ENCODE measurements at places on chromosomes 2 and 18.

DNA sequence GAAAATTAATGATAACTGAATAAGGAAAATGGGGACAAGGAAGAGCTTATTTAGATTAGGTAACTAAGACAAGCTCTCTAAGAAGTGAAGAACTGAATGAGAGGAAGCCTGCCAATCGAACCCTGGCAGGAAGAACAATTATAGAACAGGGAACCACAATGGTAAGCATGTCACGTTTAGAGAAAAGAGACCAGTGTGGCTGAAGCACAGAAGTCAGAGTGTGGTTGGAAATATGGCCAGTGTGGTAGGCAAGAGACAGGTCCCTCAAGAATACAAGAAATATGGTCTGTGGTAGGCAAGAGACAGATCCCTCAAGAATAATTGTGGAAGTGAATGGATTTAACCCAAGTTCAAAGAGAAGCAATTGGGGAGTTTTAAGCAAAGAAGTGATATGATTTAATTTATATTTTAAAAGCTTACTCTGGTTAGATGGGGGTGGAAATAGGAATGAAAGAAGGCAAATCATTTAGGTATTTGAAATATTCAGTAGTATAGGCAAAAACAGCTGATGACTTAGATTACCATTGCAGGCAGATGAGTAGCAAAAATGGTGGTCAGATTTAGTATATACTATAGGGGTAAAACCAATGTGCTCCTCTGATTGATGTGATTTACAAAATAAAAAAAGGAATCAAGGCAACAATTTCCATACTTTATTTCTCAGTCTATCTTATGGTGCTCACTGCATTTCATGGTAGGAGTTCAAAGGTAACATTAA lies 38.8 kb upstream of the ERMN start:
- DNase-seq, result no peak

- DNase-seq, result no peak
Observed at GRCh38 chr2:21037671-21038108, 6.2 kb downstream of the APOB start.

DNA sequence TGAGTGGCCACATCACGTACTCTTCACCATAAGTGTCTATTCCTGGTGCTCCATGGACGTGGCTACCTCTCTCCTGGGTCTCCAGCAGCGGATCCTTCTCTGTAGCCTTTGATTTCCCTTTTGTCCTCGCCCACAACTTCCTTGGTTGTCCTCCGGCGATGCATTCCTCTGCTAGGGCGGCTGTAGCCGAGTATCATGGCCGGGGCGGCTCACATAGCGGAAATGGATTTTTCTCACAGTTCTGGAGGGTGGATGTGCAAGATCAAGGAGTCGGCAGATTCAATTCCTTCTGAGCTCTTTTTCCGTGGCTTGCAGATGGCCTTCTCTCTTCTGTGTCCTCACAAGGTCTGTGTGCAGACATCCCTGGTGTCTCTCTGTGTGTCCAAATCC lies 35.7 kb downstream of the ACKR3 start:
- DNase-seq, result no peak

- DNase-seq, result no peak
Observed at GRCh38 chr2:191128172-191128910, 22.5 kb downstream of the STAT4 start.

DNA sequence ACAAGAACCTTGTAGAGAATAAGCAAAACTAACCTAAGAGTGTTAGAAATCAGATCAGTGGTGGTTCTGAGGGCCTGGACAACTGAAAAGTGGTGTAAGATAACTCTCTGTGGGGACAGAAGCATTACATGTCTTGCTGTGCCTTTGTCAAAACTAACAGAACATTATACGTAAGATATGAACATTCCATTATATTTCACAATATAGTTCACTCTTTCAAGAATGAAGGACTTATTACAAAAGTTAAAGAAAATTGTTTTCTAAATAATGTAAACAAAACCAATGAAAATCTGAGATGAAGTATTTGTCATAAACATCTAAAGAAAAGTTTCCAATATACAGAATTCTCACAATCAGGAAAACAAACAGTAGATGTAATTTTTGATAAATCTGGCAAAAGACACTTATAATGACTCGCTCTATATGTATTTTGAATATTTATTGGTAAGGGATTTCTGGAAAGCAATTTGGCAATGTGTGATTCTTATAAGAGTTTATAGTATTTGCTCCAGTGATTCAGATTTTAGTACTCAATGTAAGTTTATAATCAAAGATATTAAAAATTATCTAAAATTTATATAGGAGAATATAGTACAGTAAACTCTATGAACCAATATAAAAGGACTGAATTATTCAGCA lies 258.4 kb downstream of the CD226 start:
- DNase-seq, result no peak

- no peak for DNase-seq
Observed at GRCh38 chr2:134706587-134707329, 12.0 kb downstream of the TMEM163 start.

DNA sequence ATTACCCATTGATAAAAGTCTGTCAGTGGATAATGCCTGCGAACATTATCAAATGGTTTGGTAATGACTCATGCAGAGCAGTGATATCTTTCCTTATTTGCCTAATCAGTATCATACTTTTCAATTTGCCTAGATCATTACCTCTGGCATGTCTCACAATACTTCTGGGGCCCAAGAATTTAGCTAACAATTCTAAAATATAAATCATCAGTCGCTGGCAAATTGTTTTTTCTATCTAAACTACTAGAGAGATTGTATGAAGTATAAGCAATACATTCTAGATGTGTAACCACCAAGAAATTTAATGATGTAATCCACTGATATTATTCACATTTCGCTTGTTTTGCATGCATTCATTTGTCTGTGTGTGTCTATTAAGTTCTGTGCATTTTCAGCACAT lies 191.2 kb upstream of the CDH19 start:
- DNase-seq, result no peak

- DNase-seq, result no peak
Observed at GRCh38 chr2:224731665-224732064, 15.5 kb upstream of the CCDC195 start.

DNA sequence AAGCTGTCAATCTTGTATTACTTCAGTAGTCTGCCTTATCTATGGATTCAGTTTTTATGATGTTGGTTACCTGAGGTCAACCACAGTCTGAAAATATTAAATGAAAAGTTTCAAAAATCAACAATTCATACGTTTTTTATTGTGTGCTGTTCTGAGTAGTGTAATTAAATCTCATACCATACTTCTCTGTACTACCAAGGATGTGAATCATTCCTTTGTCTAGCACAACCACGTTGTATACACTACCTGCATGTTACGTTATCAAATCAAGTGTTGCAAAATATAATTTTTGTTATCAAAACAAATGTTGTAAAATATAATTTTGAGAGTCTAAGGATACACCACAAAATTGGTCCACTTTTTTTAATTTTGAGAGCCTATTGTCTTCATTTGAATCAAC lies 590.2 kb upstream of the SETBP1 start:
- DNase-seq, result no peak

GRCh38 chr18:38948436-38948835 lies 1382.8 kb upstream of the CELF4 start:
- no peak for DNase-seq

DNA sequence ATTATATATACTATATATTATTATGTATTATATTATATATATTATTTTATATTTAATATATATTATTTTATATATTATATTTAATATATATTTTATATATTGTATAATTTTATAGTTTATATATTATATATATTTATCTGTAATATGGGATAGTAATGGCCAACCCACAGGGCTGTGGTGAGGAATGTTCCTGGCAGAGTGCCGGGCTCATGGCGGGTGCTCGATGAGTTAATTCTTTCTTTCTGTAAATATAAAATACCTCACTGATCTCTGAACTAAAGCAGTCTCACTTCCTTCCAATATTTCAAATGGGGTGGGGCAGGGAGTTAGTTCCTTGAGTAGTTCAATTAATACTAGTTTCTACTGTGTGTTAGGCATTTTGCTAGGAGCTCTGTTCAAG lies 389.4 kb downstream of the TSN start:
- no peak for DNase-seq

DNA sequence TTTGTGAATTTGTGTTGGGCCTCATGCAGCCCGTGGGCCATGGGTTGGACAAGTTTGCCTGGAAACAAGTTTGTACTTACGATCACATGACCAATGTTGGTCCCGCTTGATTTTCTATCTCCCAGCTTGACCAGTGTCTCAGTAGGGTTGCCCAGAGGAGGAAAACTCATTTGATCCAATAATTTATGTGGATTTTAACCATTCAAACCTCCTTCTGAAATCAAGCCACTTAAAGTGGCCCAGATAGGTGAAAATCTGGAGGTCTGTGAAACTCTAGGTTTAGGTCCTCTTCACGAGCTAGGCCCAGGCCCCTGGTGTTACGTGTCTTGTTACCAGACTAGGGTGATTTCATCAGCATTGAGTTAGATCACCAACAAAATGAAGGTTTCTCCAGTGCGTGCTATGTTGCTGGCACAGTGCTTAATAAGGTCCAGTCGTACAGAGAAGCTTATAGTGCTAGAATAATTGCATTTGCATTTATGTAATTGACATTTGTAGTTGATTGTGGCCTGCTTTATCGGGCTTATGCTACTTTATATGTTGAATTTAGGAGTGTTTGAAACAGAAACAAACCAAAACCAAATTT lies 4.4 kb downstream of the ACTR2 start:
- no peak for DNase-seq

GRCh38 chr18:79567481-79568147 lies 112.0 kb upstream of the CTDP1 start:
- DNase-seq, result no peak

DNA sequence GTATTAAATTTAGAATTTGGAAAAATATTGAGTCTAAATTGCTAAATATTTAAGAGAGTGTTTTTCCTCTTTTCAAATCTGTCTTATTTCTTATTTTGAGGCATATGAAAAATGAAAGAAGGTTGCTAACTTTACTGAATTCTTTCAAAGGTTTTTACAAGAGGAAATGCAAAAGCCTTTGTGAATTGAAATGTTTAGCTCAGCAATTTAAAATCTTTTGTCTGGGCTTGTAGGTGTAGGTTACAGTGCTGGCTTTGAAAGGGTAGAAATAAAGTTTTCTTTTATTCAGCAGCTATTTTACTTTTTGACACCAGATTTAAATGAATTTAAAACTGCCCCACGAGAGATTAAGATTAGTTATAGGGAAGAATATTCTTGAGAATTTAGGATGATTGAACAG lies 192.0 kb downstream of the CDH7 start:
- DNase-seq, result no peak

- DNase-seq, result no peak
Observed at GRCh38 chr2:236653863-236654262, 84.2 kb downstream of the ACKR3 start.

GRCh38 chr2:158214431-158214830 lies 112.8 kb downstream of the UPP2 start:
- DNase-seq, result peak; percentile 16

DNA sequence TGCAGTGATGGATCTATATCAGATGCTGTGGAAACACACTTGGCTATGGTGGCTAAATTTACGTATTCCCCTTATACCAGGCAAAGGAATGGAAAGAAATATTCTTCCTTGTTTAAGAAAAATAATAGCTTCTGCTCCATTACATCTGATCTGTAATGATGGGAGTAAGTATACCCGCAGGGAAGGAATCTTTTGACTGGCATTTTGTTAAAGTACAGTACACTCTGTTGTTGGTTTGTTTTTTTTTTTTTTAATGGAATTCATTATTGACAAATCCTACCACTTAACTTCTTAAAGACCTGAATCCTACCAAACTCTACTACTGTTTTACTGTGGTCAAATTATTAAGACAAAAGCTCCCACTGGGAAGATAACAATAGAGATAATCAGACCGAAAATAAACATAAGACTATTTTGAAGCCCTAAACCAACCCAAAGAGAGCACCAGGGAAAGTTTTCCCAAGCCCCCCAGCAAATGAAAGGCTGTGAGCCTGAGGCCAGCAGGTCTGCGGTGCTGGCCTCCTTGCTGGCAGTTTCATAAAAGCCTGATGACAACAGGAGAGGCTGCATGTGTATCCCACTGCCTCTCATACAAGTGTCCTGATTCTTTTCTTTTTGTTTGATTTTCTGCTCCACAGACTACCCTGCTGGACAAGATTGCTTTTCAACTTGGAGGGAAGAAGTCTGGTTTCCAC lies 101.0 kb downstream of the SLC25A12 start:
- no peak for DNase-seq

GRCh38 chr18:7383002-7383980 lies 152.4 kb downstream of the LRRC30 start:
- DNase-seq, result no peak

DNA sequence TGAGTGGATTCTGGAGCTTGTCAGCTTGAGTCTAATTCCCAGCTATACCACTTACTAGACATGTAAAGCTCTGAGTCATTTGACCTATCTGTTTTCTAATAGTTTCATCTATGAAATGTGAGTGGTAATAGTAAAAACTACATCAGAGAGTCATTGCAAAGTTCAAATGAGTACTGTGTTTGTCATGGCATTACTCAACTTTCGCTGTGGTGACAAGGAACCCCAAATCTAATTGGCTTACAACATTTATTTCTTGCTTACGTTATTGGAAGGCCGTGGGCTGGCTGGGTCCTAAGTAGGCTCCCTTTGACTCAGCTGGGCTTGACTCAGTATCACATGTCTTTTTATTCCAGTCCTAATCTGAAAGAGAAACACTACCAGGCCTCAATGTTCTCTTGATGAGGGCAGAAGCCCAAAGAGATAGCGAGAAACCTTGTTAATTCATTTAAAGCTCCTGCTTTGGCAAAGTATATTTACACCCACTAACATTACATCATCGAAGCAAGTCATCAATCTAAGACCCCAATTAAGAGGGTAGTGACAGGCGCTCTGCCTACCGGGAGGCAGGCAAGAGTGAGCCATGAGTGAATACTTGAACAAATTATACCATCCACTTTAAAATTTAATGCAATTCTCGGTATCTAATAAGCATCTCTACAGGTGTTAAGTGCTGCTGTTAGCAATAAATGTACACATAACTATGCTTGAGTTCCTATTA lies 431.8 kb upstream of the SPHKAP start:
- no peak for DNase-seq

GRCh38 chr18:79664525-79665125 lies 15.0 kb upstream of the CTDP1 start:
- no peak for DNase-seq

- DNase-seq, result no peak
Observed at GRCh38 chr2:144890828-144891227, 370.9 kb upstream of the ZEB2 start.

DNA sequence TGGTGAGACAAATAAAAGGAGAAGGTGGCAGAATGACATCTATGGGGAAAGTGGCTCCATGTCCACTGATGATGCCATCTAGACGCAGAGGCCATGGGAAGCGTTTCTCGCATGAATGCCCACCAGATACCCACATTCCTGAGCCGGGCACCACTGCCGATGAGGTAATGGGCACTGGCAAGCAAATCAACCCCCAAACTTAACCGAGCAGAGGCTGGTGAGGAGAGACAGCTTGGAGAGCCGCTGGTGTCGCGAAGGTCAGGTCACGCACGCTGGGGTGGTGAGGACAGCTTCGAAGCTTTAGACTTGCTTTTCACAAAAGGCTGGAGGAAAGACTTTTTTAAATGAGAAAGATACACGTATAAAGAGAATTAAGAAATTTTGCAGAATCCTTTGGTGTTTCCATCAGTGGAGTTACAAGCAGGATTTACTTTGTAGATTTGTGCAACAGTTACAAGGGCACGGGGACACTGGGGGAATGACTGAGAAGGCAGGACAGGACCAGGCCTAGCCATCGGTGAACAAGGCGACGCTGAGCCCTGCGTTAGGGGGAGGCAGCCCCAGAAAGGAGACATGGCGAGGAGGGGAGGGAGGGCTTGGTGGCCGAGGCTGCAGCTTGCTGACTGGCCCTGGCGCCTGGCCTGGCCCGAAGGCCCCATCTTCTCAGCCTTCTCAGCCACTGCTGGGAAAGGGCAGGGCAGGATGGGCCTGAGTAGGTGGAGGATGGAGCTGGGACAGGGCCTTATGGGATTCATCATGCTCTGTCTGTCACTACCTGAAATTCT lies 83.9 kb upstream of the HDAC4 start:
- no peak for DNase-seq
